ENCODE measurements at places on chromosomes 4 and X.

- DNase-seq: no peak
Measured at GRCh38 chr4:1871471-1872021, 353 bp downstream of the NSD2 start.

DNA sequence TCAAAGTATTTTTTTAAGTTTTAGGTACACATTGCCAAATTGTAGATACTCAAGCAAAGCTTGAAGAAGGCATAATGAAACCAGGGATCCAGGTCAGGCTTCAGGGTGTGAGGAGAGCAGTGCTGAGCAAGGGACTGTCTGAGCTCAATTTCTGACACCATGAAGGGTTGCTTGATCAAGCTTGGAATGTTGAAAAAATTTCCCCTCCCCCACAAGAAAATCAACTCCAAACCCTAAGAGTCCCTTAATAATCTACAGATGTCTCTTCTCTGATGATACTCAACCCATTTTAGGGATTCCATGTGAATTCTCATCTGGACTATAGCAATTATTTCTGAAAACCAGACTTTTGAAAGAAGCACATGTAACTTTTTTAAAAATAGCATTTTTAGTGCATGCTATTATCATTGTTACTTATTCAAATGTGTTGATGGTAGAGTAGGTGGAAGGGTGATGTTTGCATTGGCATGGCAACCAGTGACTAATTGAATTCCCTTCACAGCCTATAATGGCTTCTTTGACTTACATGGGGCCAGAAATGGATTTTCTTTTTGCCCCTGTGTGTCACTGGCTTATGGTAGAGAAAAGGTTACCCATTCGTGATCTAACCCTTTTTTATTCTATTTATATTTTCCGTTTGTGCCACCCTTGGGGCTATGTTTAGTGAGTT lies 252.0 kb downstream of the FBXW7 start:
- DNase-seq: no peak

DNA sequence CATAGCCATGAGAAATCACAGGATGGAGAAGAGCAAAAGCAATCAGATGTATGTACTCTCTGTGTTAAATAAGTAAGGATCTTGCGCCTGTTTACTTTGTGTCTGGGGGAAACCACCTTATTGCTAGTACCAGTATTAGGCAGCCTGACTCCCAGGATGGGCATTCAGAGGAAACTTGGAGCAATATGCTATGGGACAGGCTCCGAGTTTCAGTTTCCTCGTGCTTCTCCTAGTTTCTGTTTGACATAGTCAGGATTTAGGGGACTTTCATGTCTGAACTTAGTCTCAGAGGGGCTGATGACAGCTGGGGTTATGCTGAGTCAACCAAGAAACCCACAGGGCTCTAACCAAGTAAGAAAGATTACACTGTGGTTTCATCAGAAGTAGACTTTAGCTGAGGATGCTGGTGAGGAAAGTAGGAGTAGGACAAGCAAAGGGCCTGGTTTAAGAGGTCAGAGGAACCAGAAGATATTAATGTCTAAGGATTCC lies 13.5 kb downstream of the NSUN7 start:
- DNase-seq: peak; percentile 47

- DNase-seq: no peak
Measured at GRCh38 chrX:5683996-5684395, 544.7 kb downstream of the NLGN4X start.

DNA sequence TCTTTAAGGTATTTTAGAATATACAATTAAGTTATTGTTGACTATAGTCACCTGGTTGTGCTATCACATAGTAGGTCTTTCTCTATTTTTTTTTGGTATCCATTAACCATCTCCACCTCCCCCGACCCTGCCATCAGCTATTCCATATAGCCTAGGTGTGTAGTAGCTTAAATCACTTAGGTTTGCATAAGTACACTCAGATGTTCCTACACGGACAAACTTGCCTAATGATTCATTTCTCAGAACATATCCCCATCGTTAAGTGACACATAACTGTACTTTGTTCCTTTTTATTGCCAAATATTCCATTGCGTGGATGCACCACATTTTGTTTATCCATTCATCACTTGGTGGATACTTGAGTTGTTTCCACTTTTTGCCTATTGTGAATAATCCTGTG lies 67.9 kb downstream of the SLAIN2 start:
- no peak for DNase-seq

GRCh38 chr4:70996018-70996360 lies 2.5 kb downstream of the DCK start:
- DNase-seq: no peak

- DNase-seq: peak; percentile 9
Measured at GRCh38 chr4:18020145-18020670, 1.3 kb downstream of the LCORL start.

DNA sequence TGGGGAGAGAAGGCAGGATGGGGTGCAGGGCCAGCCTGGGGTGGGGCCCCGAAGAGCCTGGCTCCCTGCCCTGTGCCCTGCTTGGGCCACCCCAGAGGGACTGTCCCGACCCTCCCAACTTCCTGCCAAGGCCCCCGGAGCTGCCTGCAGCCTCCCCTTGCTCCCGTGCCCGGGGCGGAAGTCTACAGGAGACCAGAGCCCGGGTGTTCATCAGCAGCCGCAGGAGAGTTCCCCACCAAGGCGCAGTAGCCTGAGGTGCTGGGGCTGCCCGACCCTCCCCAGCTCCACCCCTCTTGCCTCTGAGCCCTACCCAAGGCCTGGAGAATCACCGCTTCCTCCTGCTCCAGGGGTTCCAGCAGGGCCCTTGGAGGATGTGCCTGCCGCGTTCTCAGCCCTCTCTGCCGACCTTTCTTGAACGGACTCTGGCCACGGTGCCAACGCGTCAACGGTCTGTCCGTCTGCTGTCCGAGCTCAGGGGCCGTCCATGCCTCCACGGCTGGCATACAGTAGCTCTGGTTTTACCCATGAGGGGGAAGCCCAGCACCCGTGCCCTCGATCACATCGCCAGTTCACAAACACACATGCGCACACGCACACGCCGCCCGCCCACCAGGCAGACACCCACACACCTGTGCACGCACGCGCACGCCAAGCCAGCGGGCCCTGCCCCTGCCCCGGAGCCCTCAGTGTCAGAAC lies 36.0 kb upstream of the SPON2 start:
- DNase-seq: no peak

DNA sequence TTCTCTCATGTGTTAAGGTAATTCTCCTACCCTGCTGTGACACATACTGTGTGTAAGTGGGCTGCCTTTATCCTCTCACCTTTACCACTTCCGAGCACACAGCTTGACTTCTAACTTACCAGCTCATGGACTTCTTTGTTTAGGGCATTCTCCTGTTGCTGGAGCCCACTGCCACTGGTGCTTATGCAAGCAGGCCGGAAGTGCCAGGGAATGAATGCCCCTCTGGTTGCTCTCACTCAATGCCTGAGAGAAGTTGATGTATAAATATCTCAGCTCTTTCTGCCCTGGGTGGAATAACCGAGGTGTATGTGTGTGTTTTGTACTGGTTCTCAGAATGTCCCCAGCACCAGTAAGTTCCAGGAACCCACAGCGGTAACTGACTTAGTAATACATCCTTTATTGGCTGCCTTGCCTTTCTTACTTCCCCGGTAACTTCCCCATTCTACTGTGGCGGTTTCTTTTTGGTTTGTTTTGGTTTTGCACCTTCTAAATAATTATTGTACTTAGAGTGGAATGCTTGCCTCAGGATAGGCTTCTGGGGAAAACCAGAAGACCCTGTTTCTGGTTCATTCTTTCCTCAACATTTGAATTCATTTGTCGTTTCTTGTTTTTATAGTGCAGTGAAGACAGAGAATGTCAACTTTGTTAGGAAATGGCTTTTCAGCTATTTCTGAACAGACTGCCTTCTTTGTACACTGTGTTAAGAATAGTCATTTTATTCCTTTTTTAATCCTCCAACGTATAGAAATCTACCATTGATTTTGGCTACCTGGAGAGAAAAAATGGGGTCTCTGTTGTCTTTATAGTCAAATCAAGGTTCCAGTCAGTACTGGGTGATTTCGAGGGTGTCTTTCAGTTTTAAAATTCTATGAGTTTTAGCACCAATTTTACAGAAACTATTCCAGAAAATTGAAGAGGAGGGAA lies 45.4 kb downstream of the CXorf58 start:
- DNase-seq: peak; percentile 3

GRCh38 chr4:127364397-127364796 lies 268.4 kb upstream of the INTU start:
- no peak for DNase-seq

GRCh38 chr4:74623041-74623440 lies 171.3 kb downstream of the BTC start:
- no peak for DNase-seq

DNA sequence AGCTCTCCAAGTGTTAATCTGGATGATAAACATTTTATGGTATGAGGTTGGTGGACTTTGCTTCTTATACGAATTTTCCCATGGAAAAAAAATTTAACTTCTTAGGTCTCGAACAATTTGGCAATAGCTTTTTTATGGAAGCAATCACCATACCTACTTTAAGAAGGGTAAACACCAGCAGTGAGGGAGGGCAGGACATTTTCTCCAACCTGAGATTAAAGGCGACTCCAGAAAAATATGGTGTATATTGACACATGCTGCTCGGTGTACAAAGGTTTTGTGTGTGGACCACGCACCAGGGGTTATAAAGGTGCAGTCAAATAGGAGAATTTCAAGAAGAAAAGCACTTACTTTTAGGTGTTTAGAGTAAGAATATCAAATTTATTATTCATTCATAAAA lies 34.2 kb upstream of the SULT1E1 start:
- no peak for DNase-seq

DNA sequence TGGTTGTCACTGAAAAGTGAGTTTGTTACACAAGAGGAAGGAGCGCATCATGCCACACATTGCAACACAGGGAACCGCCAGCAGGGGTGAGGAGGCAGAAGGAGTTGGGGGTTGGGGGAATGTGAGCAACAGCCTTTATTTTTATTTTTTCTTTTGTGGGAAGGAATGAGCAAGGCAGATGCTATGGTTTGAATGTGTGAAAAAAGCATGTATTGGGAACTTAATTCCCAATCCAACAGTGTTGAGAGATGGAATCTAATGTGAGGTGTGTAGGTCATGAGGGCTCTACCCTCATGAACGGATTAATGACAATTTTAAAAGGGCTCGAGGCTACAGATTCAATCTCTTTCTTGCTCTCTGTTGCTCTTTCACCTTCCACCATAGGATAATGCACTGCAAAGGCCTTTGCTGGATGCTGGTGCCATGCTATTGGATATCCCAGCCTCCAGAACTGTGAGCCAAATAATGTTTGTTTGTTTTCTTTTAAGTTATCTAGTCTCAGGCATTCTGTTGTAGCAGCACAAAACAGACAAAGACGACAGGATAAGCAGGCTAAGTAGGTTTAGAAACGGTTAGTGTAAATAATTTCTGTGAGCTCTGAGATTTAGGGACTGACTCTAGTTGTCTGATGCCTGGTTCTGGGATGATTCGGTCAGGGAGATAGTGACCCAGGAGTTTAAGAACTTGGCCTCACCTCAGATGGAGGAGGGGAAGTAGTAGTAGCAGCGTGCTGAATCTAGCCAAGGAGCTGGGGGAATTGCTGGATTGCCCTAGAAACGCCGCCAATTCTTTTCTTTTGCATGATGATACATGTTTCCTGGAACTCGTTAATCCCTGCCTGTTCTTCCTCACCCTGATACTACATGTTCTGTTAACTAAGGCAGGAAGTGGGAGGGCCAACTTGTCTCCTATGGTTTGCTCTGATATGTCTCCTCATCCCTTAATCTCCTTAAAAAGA lies 156.6 kb upstream of the CTSO start:
- DNase-seq: no peak

Data from stimulated activated CD4-positive, alpha-beta T cell treated with anti-CD3 and anti-CD28 coated beads, Interleukin-4, amount 100 ng/mL, for 48 hours (primary cell).